Cortex of kidney (tissue), 1 donor: ENCODE measurements at places on chromosomes 16 and 17.

DNA sequence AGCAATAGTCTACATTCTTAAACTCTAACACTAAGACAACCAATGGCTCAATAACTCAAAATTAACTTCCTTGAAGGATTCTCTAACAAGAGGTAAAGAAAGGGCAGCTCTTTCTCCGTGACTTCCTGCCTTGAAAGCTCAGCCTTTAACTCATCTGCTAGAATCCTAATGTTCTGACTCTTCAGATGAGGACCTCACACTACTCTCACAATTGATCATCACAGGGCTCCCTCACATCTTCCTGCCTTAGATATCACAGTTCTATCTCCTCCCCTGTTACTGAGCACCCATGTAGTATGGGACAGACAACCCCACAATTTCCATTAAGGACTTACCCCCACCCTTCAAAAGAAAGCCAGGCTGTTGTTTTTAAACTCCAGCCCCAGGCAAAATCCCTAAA lies 33.5 kb downstream of the SMURF2 start:
- no peak for DNase-seq

DNA sequence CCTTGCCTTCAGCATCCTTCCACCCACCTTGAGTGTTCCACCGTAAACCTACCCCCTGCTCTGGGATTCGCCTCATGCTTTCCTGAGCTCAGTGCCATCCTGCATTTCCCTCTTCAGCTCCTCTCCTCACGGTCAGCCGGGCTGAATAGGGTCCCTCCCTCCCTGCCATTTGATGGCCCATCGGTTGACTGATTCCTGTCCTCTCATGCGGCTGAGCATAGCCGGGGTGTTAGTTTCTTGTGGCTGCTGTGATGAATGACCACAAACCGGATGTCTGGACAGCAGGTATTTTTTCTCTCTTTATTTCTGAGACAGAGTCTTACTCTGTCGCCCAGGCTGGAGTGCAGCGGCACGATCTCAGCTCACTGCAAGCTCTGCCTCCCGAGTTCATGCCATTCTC lies 44.1 kb upstream of the MGAT5B start:
- no peak for DNase-seq

DNA sequence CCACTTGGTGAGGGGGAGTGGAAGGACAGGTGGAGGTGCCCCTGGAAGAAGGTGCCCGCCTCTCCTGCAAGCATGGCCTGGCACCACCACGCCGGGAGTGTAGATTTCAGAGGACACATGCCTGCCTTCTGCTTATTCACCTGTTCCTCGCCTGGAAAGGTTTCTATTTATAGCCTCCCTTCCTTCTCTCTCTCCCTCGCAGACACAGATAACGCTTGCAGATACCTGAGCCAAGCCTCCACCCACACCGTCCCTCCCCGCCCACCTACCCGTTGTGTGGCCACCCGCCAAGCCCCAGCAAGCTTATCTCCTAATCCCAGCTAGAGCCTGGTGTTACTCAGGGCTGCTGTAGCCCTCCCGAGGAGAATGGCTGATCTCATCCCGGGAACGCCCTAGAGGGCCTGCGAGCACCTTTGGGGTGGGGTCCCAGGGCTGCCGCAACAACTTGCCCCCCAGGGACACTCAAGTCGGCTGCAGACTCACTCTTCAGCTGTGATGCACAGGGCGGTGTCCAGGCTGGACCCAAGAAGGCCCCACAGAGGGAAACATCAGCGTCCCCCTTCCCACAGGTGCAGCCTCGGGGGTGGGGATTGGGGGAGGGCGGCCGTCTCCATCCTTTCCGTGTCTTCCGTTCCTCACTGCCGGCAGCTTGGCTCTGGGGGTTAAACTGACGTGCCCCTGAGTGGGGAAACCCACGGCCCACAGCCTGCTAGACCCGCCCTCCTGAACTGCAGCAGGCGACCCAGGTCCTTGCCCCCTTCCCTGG lies 1.9 kb upstream of the SNAI3 start:
- no peak for DNase-seq

DNA sequence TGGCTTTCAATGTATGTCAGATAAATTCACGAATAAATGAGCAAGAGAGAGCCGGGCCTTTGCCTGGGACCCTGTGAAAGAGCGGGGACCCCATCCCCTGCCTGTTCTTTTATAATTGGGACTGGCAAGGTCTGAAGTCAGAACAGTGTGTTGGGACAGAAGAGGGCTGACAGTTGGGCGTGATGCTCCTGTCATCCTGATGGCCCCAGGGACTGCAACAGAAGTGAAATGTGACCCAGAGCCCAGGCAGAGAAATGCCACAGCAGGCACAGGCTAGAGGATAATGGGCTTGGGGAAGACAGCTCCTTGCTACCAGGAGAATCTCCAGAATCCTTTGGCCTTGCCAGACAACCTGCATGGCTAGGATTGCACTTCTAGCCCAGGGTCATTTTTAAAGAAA lies 37.9 kb downstream of the GSG1L start:
- DNase-seq, result no peak

DNA sequence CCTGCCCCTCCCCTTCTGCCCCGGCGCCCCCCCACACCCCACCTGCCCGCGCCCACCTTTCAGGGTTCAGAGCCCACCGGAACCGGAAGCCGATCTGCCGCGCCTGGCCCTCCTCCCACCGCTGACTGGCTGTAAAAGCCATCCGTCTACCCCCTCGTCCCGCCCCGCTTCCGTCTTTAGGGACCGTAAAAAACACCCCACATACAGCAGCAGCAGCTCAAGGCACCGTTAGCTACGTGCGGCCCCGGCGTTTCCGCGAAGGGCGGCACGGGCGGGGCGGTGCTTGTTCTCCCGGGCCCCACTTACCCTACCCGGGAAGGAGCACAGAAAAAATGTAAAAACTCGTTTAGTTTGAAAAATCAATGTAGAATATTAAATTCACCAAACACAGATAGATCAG lies at the start of gene MRPL28:
TSS of gene MRPL28 (minus strand) at position 96 of the 400 bp plus-strand sequence. CDS start 320 bp downstream, outside the sequence.
- DNase-seq, result no peak

DNA sequence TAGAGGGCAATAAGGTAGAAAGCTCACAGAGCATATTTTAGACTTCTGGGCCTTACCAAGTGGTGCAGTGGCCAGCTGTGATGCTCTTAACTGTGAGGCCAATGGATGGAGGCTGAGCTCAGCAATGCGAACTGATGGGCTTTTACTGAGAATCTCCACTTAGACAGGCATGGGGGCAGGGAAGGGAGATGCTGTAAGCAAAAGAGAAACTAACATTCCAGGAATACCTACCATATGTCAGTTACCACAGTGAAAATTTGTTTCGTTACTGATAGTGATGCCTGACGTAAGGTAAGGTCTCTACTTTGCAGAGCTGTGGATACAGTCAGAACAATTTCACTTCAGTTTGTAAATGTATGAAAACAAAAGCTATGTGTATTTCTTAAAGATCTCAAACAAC lies 250.6 kb upstream of the ZFHX3 start:
- DNase-seq, result no peak

- DNase-seq, result no peak
These were observed 168.5 kb downstream of the GRIN2A start for GRCh38 chr16:10013774-10014173.

- DNase-seq, result no peak
These were observed 50.8 kb upstream of the KLHDC4 start for GRCh38 chr16:87816507-87817100.

DNA sequence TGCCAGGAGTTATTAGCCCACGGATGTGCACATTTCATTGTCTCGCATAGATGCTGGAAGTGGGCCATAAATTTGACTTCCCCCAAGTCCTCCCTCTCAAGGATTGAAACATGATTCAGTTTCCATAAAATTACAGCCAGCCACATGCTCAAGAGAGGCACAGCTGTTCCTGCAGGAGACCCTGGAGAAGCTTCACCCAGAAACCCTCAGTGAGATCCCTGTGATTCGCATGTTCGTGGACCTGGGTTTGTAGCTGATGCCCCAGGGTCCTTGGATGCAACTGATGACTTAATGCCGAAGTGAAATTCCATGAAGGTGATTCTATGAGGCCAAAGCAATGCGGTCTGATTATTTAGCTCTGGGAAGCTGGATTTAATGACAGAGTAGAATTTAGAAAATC lies 24.7 kb upstream of the AQP8 start:
- no peak for DNase-seq

DNA sequence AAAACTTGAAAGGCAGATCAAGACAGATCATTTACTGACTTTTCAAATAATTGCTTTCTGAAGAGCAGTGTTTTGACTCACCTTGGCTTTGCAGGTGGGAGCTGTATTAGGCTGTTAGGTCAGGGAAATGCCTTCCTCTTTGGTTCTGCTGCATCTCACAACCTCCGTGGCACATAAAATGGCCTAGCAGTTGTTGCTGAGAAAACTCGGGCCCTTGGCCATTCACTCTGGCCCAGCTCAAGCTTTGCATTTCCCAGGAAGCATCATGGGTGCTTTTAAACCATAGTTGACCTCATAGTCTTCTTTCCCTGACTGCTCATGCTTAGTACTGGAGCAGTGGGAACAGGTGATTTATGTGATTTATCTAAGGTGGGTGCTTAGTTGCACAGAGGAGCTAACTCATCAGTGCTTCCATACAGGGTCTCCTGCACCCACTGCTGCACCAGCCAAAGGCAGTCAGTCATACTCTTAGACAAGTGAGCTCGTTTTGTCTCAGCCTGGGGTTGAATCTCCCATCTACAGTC lies 83.6 kb downstream of the KSR1 start:
- no peak for DNase-seq

DNA sequence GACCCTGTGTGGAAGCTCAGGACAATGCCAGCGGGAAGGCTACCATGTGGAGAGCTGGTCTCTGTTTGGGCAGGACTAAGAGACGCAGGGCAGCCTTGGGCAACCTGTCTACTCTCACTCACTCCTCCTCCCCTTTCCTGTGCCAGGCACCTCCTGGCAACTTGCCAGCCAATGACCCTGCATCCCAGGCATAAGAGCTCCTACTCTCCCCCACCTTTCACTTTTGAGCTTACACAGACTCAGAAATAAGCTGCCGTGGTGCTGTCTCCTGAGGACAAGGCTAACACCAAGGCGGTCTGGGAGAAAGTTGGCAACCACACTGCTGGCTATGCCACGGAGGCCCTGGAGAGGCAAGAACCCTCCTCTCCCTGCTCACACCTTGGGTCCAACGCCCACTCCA lies 2.6 kb downstream of the HBM start:
- no peak for DNase-seq
